NB4 (cell line): ENCODE measurements at places on chromosomes 1 and 21.

GRCh38 chr21:34609933-34610549 lies 4.9 kb downstream of the RCAN1 start:
- no peak for DNase-seq

GRCh38 chr1:41592451-41593125 lies 108.1 kb upstream of the EDN2 start:
- DNase-seq, result no peak

- no peak for DNase-seq
Observed at GRCh38 chr1:234554698-234555311, 55.2 kb downstream of the IRF2BP2 start.

DNA sequence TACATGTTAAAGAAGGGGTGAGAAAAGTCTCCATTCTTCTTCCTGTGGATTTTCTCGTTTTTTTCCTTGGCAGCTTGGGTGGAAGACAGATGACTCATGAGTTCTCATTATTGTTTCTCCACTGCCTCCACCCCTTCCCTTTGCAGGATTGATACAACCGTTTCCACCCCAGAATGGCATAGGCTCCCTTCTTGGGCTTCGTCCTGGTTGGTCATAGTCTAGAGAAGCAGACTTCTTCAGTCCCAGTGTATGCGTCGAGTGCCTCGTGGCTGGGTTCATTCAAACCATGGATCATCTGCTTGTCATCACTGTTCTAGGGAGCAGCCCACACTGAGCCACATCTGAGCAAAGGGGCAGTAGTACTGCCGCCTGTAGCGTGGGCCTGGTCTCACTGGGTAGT lies 13.7 kb downstream of the PTGFRN start:
- DNase-seq, result no peak
